ENCODE measurements at places on chromosomes 1 and 21.

DNA sequence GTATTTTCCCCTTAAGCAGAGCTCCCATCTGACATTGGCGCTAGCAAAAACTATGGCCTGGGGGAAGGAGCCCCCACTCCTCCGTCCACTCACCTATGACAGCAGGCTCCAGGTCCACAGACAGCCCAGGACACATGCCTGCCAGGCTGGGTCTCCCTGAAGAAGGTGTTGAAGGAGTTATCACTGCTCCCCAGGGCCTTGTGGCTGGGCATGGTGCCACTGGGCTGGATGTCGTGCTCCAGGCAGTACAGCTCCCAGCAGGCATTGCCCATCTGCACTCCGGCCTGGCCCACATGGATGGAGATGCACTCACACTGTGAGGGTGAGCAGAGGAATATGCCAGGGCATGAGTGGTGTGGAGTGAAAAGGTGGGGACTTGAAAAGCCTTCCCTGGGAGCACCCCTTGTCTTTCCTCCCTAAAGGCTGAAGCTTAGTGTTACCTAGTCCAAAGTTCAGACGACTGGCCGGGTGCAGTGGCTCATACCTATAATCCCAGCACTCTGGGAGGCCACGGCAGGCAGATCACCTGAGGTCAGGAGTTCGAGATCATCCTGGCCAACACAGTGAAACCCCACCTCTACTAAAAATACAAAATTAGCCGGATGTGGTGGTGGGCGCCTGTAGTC lies 30.0 kb downstream of the RABIF start:
- DNase-seq = no peak

DNA sequence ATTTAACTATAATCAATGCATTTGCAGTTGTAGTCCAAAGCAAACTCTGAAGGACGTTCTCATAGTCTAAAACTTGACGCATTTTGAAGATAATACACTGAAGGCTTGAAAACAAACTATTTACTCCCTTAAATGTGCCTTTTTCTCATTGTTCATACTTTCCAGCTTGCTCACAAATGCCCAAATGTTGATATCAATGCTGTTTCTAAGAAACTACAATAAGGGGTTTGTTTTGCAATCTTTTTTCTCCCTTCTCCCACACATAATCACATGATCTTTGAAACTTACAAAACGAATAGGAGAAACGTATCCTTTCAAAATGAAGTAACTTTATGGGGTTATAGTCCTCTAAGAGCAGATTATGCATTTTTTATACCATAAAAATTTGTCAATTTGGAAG lies 508.7 kb downstream of the DPYD start:
- no peak for DNase-seq

- no peak for DNase-seq
Observed at GRCh38 chr1:166172106-166172505, 5.3 kb upstream of the FAM78B start.

- DNase-seq = peak; percentile 59
Observed at GRCh38 chr1:160205242-160206035, at the start of gene PEA15. TSS of gene PEA15 (plus strand) at chr1:160205384. CDS start at chr1:160211545, 6,161 bp downstream.

- DNase-seq = no peak
Observed at GRCh38 chr21:37249112-37249904, 17.8 kb downstream of the VPS26C start.

GRCh38 chr1:227131193-227131592 lies 187.1 kb downstream of the CDC42BPA start:
- DNase-seq = no peak

DNA sequence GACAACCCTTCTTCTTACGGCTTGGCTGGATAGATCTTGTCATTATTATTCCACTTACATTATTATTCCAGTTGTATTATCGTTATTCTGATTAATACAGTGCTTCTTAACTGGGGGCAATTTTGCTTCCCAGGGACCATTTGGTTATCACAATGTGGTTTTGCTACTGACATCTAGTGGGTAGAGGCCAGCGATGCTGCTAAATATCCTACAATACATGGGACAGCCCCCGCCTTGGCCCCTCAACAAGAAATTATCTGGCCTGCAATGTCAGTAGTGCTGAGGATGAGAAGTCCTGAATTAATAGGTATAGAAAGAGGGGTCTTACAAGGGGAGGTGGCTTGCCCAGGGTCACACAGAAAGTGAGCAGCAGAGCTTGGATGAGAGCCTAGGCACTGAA lies 105.6 kb downstream of the PTPRU start:
- DNase-seq = no peak

- no peak for DNase-seq
Observed at GRCh38 chr21:32328595-32328994, 29.9 kb downstream of the MRAP start.

DNA sequence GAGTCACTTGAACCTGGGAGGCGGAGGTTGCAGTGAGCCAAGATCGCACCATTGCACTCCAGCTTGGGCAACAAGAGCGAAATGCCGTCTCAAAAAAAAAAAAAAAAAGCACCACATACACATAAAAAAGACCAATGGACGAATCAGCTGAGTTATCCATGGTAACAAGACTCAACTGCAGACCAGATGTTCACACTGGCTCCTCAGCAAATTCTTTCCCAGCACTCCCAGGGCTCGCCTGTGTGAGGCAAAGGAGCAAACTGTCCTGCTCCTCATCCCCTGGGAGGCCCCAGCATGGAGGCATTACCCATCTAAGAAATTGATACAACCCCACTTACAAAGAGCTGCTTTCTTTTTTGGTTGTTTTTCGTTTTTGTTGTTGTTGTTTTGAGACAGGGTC lies 3.1 kb downstream of the TMEM234 start:
- DNase-seq = no peak

GRCh38 chr1:202046227-202046626 lies 35.8 kb downstream of the ELF3 start:
- DNase-seq = no peak

DNA sequence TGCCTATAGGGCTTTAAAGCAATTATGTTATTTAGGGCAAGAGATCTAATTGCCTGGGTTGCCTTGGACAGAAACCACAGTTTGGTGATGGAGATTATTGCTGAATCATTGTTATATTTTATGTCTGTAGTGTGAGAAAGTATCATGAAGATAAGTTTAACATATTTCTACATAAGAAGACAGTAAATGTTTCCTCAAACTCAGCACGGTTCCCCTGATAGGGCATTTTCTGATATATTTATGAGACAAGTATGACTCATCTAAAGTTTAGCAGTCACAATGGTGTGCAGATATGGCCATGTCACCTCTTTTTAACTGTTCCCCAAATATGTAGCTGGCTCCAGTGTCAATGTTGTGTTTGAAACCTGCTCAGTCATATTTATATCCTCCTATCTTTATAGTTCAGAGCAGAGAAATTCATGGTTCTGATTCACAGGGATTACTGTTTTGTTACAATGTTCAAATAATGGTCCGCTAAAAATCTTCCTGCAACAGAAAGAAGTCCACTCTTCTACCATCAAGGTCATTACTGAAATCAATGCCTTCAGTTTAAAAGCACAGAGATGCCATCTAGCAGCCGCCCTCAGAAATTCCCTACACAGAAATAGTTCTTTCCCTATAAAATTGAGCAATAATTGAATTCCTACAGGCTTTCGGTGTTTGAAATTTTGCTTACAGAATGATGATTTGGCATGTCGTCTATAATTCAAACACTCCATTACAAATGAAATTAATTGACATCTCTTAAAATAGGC lies 3.7 kb downstream of the OLFM3 start:
- DNase-seq = no peak

- DNase-seq = no peak
Observed at GRCh38 chr1:153032677-153033308, 1.8 kb downstream of the SPRR1B start.

DNA sequence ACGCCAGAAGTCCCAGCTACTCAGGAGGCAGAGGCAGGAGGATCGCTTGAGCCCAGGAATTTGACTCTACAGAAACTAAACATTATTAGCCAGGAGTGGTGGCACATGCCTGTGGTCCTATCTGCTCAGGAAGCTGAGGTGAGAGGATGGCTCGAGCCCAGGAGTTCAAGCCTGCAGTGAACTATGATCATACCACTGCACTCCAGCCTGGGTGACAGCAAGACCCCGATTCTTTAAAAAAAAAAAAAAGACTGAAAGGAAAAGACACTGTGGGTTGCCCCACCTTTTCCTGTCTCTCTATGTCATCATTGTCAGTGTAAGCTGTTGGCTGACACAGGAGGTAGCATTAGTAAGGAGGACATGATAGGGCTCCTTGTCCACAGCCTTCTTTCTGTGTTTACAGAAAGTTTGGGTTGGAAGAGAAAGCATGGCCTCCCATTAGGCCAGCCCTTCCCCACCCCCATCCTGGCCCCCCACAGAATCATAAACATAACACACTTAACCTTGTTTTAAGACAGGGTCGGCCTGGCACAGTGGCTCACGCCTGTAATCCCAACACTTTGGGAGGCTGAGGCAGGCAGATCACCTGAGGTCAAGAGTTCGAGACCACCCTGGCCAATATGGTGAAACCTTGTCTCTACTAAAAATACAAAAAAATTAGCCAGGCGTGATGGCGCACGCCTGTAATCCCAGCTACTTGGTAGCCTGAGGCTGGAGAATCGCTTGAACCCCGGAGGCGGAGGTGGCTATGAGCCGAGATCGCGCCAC lies 20.6 kb upstream of the RCAN3 start:
- peak; percentile 18 for DNase-seq

DNA sequence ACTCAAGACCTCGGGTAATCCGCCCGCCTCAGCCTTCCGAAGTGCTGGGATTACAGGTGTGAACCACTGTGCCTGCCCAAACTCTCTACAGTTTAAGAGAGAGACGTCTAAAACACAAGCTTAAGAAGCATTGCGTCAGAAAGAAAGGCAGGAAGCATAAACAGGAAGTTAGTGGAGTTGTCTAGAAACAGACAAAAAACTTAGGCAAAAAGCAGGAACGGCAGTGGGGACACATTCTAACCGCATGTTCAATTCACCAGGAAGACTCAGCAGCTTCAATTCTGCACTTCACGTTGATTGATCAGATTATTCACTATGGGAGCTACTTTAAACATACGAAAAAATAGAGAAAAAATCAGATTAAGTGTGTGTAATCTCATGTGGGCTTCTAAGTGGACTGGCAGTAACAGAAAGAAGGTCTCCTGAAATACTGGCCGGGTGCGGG lies 7.4 kb downstream of the CFAP74 start:
- DNase-seq = no peak

DNA sequence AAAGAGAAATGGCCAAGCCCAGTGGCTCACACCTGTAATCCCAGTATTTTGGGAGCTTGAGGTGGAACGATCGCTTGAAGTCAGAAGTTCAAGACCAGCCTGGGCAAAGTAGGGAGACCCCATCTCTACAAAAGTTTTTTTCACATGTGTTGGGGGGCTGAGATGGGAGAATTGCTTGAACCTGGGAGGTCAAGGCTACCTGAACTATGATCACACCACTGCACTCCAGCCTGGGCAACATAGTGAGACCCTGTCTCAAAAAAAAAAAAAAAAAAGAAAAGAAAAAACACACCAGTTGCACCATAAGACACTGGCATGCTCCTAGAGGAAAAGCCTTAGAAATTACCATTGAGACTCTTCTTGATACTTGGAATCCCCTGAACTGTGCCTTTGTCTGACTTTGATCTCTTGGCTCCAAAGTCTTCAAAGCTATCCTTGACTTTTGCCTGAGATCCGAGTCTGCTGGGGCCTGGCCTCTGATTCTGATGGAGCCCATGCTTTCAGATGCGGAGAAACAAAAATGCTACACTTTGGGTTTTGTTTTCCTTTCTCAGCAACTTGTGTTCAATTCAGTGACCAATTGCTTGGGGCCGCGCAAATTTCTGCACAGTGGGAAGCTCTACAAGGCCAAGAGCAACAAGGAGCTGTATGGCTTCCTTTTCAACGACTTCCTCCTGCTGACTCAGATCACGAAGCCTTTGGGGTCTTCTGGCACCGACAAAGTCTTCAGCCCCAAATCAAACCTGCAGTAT lies 33.7 kb downstream of the ATP5PO start:
- no peak for DNase-seq

DNA sequence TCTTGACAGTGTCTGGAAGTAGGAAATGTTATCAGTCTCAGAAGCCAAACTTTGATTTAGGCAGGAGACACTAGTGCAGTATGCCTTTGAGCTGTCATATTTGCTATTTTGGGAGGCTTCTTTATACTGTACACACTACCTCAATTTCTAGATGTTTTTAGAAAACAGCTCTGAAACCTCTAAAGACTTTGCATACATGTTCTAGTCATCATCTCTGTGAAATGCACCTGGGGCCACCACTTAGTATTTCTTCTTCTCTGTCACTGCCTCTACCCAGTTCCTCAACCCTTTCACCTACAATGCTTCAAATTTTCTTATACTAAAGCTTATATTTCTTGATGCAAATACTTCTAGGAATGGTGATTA lies 29.1 kb upstream of the PLA2G4A start:
- no peak for DNase-seq

- no peak for DNase-seq
Observed at GRCh38 chr1:217626321-217626720, 4.6 kb downstream of the GPATCH2 start.

DNA sequence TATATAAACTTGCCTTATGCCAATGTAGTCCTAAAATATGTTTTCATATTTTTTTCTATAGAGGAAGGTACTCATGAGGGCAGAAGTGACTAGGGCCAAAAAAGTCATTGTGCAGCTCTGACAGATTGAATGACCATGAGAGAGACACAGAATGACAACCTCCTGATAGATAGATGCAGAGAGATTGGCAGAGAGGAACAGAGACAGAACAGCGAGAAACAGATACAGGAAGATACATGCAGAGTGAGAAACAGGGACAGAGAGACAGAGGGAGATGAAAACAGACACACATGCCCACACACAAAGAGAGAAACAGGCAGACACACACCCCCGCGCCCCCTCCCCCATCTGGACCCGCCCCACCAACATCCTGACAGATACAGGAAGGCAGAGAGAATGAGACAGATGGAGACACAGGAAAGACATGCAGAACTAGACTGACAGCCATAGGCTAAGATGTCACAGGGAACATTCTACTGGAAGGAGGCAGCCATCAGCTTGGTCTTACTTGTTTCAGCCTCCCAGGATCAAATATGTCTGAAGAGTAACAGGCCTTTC lies 211.1 kb downstream of the ST6GALNAC3 start:
- no peak for DNase-seq

DNA sequence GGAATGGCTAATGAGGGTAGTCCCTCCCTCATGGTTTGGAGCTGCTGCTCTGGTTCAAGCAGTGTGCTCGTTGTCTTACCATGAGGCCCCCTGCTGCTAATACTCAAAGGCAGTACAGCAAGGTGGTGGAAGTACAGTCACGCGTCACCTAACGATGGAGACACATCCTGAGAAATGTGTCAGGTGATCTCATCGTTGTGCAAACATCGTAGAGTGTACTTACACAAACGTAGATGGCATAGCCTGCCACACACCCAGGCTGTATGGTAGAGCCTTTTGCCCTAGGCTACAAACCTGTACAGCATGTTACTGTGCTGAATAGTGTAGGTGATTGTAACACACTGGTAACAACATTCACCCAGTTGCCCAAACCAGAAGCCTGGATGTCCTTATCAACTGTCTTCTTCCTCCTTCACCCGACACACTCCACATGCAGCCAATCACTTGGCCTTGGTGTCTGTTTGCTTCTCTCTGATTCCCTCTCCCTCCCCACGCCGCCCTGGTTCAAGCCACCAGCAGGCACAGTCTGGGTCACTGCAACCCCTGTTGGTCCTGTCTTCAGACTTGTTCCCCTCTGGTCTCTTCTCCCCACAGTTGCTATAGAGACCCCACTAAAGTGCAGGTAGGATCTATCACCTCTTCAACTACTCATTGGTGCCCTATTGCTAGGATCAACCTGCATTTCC lies 6.0 kb upstream of the KCNA2 start:
- no peak for DNase-seq

Data from effector memory CD8-positive, alpha-beta T cell (primary cell).